ENCODE measurements at places on chromosomes 5 and 9. TPM values are rescaled to one million over a fixed set of nuclear protein-coding genes. Genes with fewer than 3 reads are reported as not detected.

Gene FAM120AOS
- 35.1 TPM for total RNA-seq

GRCh38 chr9:21728781-21729180 lies 73.7 kb upstream of the MTAP start:
- DNase-seq, result no peak

DNA sequence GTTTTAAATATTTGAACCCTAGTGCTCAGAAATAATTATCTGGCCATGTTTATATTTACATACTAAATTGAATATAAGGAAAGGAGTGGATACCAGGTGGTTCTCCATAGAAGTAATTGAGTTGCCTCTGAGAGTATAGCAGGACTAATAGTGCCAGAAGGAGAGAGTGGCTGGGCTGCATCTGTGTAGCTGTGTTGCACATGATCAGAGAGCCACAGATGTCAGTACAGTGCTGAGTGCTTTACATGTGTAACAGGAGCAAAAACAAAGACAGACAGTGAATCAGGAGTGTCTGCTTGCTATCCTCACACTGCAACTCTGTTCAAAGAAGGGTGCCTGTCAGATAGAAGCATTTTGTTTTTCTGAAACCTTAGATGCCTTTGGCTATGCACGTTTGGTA lies 353.9 kb upstream of the PAPPA start:
- DNase-seq, result no peak

GRCh38 chr9:131120620-131121228 lies 4.7 kb upstream of the NUP214 start:
- no peak for DNase-seq

DNA sequence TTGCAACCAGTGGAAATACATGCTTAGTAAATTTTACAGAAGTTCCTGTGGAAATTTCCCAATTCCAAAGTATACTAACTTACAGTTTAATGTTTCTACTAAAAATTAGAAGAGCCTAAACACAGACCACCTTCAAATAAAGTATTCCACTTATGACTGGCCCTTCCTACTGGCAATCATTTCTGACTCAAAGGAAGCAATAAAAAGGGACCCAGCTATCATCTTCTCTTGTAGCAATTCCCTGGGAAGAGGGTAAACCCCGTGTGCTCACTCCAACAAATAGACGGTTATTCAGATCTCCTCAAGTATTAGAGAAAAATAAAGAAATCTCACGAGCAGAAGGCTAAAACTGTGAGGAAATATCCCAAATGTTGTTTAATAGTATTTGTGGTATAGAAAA lies 43.3 kb downstream of the GOLPH3 start:
- no peak for DNase-seq

- no peak for DNase-seq
Observed at GRCh38 chr9:93083592-93084470, 12.2 kb upstream of the CARD19 start.

- DNase-seq, result no peak
Observed at GRCh38 chr9:94650949-94651348, 11.6 kb upstream of the FBP1 start.

- DNase-seq, result no peak
Observed at GRCh38 chr5:139772089-139772791, 23.4 kb upstream of the PSD2 start.
